A549 treated with dexamethasone at 1 μM for 4 hours (cell line): ENCODE measurements at places on chromosomes 16 and 17. TPM values are rescaled to one million over a fixed set of nuclear protein-coding genes. Genes with fewer than 3 reads are reported as not detected.

The ACSF3 gene
- total RNA-seq, result 13.8 to 20.0 TPM (median 18.2 TPM) in 5 replicates

The AGRP gene
- total RNA-seq, result 0.13 TPM in 1 of 5 replicates, not detected in the others

The TTYH2 gene
- 1.6 to 2.1 TPM (median 1.7 TPM) in 5 replicates for total RNA-seq

The TVP23B gene
- total RNA-seq, result 60.1 to 68.4 TPM (median 63.7 TPM) in 5 replicates

The CDR2 gene
- total RNA-seq, result 32.9 to 40.9 TPM (median 39.3 TPM) in 5 replicates

The VAT1L gene
- 0.02 TPM in 2 of 5 replicates, not detected in the others for total RNA-seq

The ABCC11 gene
- total RNA-seq, result 0.11 to 0.21 TPM (median 0.14 TPM) in 4 of 5 replicates, not detected in the other

The KRTAP2-1 gene
- total RNA-seq, result not detected in 5 replicates

The OSGIN1 gene
- 12.8 to 26.3 TPM (median 15.3 TPM) in 5 replicates for total RNA-seq

The CSH2 gene
- total RNA-seq, result not detected in 5 replicates

The SLFN12L gene
- total RNA-seq, result not detected in 5 replicates

The RASD1 gene
- total RNA-seq, result 3.0 to 6.2 TPM (median 5.2 TPM) in 5 replicates

The MYO19 gene
- 47.5 to 61.1 TPM (median 56.7 TPM) in 5 replicates for total RNA-seq

The ABCA10 gene
- 0.06 to 0.14 TPM (median 0.11 TPM) in 5 replicates for total RNA-seq

The ADAMTS18 gene
- total RNA-seq, result 0.01 to 0.02 TPM (median 0.02 TPM) in 4 of 5 replicates, not detected in the other

The SPHK1 gene
- total RNA-seq, result 28.2 to 36.9 TPM (median 30.4 TPM) in 5 replicates

The MT1H gene
- not detected in 5 replicates for total RNA-seq

The ASPA gene
- not detected in 5 replicates for total RNA-seq

The HERPUD1 gene
- 93.4 to 112 TPM (median 95.0 TPM) in 5 replicates for total RNA-seq

The SNAI3 gene
- 0.08 to 0.19 TPM (median 0.14 TPM) in 5 replicates for total RNA-seq

The CCL1 gene
- total RNA-seq, result not detected in 5 replicates

The GAST gene
- 0.22 to 0.50 TPM in 2 of 5 replicates, not detected in the others for total RNA-seq

The ABCA9 gene
- 0.01 to 0.02 TPM in 2 of 5 replicates, not detected in the others for total RNA-seq

The MYH11 gene
- total RNA-seq, result 0.02 to 0.10 TPM (median 0.09 TPM) in 4 of 5 replicates, not detected in the other

The PRSS21 gene
- total RNA-seq, result 0.18 to 0.19 TPM in 2 of 5 replicates, not detected in the others

The MPO gene
- total RNA-seq, result not detected in 5 replicates

The CDK3 gene
- total RNA-seq, result 1.3 to 4.7 TPM (median 4.1 TPM) in 5 replicates

The FOXC2 gene
- total RNA-seq, result 4.6 to 6.4 TPM (median 5.5 TPM) in 5 replicates

The MYH1 gene
- total RNA-seq, result not detected in 5 replicates

The DCAKD gene
- total RNA-seq, result 14.4 to 20.1 TPM (median 18.1 TPM) in 5 replicates

The VWA3A gene
- 0.04 TPM in 2 of 5 replicates, not detected in the others for total RNA-seq

The GJC1 gene
- 24.4 to 34.2 TPM (median 32.2 TPM) in 5 replicates for total RNA-seq

The CCL7 gene
- 0.14 to 0.27 TPM (median 0.20 TPM) in 3 of 5 replicates, not detected in the others for total RNA-seq

The PRR29 gene
- total RNA-seq, result 0.31 to 1.2 TPM (median 0.54 TPM) in 5 replicates

The SLC5A10 gene
- total RNA-seq, result 0.14 to 0.21 TPM (median 0.19 TPM) in 5 replicates
